ENCODE measurements at places on chromosomes 12 and 14. TPM values are rescaled to one million over a fixed set of nuclear protein-coding genes. Genes with fewer than 3 reads are reported as not detected.

DNA sequence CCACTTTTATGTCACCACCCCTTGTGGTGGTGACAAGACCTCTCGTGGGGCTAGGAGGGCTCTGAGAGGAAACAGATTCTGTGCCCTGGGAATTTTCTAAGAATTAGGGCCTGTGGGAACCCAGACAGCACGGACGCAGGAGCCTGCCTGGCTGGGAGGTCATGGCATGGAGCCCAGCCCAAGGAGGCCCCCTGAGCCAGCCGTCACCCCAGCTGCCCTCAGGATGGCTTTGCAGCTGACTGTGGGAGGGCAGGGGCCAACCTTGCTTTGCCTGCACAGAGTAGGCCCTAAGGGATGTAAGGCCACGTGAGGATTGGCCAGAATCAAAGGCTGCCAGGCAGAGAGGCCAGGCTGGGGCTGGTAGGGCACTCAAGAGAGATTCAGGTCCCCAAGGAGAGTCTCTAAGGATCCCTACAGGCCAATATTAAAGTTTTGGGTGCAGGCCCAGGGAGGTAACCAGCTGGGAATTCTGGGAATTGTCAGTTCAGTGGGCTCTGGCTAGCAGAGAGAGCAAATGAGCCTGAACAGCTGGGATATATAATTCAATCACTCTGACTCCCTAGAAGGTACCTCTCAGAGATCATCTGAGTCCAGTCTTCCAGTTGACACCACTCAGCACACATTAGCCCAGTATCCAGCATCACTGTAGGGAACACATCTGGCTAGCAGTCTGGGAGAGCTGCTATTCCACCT lies 6.4 kb downstream of the LTBP2 start:
- DNase-seq: no peak

DNA sequence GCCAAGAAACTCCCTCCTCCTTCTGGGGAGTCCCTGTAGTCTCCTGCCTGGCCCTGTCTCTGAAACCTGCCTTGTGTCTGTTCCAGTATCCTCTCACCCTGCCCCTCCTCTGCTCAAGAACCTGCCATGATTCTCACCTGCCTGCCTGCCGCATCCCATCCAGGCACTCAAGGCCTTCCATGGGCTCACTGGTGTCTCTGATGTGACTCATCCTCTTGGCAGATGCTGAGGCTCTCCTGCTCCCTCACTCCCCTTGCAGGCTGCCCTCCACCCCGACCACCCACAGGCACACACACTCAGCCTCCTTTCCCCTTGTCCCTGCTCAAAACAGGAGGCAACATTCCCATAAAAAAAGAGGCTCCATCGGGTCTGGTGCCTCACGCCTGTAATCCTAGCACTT lies 5.8 kb upstream of the BEGAIN start:
- no peak for DNase-seq

- DNase-seq: no peak
These were observed 553.7 kb downstream of the FLRT2 start for GRCh38 chr14:86083616-86084015.

GRCh38 chr12:87988534-87988933 lies 40.7 kb downstream of the C12orf50 start:
- no peak for DNase-seq

DNA sequence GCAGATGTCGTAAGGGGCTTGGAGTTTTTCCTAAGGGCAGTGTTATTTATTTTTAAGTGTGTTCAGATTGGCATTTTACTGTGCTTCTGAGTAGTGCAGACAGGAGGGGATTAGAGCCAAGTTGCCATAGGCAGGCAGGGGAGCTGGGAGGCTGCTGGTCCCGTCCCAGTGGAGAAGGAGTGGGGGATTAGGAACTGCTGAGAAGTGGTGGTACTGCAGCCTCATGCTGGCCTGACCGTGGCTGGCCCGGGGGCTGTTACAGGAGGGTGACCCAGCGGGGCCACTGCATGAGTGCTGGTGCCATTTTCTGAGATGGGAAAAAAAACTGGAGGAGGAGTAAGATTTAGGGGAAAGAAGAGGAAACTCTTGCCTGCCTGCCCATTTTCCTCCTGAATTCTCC lies 52.3 kb upstream of the DLK1 start:
- no peak for DNase-seq

DNA sequence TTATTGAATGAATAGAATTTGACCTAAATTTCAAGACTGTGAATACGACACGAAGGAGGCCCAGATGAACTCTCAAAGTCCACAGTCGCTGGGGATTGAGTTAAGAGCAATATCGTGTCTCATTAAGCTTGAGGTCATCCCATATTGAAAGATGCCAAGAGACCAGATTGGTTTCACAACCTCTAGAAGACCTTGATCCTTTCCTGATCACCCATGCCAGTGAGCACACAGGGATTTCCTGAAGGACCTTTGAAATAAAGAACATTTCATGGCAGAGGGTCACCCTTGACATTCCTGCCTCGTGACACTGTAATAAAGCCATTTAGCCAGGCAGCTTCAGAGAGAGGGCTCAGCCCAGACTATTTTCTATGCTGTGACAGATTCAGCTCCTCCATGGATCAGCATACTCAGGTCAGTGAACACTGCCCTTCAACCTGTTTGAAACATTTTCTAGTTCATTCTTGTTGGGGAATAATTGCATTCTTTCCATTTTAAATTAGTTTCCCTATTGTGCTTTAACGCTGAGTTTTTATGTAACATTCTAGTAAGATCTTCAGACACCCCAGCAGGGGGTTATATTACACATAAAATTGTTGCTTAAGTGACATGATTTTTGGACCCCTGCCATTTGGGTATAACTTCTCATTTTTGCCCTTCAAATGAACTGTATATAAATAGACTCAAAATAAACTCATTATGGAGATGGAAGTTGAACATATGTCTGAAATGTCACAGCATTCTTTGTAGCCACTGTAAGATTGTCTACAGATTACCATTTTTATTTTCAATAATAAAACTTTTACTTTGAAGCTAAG lies 213.2 kb downstream of the C12orf50 start:
- DNase-seq: no peak

- DNase-seq: no peak
These were observed 35.3 kb downstream of the TRAFD1 start for GRCh38 chr12:112160611-112161010.

DNA sequence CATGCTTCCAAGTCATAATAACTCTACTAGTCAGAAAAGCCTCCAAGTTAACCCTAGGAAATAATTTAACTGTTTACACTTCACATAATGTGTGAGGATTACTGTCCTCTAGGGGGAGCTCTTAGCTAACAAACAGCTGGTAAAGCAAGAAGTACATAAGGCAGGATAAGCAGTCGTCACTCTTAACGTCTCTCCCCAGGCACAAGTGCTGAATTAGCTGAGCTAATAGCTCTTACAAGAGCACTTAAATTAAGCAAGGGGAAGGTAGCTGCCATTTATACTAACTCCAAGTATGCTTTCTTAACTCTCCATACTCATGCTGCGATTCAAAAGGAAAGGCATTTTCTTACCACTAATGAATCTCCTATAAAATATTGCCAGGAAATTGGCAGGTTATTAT lies 79.3 kb upstream of the TSPAN11 start:
- DNase-seq: no peak

- no peak for DNase-seq
These were observed 424.9 kb upstream of the MGAT4C start for GRCh38 chr12:86681060-86681459.

- no peak for DNase-seq
These were observed 94.6 kb upstream of the PLEKHA5 start for GRCh38 chr12:19034937-19035336.

DNA sequence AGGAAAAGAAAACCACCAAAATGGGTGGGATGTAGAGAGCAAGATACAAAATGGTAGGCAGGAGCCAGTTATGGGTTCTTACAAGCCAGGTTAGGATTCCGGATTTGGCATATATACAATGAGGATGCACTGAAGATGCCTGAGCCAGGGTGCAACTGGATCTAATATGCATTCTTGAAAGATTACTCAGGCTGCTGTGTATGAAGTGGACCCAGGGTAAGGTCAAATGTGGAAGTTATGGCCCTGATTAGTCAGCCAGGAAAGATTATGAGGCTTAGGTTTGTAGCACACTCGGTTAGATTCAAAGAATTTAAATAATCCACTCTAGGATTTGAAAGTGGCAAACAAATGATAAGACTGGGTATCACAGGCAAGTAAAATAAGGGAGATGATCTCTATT lies 1750.7 kb upstream of the FLRT2 start:
- DNase-seq: no peak

DNA sequence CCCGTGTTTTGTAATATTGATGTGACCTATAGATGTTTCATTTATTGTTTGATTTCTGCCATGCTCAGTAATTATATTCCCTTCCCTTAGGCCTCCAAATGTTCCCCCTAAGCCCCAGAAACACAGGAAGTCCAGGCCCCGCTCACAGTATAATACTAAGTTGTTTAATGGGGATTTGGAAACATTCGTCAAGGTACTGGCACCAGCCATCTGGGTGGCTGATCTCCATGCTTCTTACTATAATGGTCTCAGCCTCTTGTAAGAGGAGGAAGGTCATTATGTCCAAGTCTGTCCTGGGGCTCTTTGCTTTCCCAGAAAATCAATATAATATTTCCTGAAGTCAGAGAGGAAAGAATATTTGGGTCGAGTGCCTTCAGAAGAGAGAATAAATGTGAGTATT lies 130.9 kb downstream of the KICS2 start:
- no peak for DNase-seq

- DNase-seq: no peak
These were observed 17.4 kb downstream of the GPRC5D start for GRCh38 chr12:12934556-12934955.

GRCh38 chr14:34571771-34572170 lies 32.3 kb upstream of the EAPP start:
- DNase-seq: no peak

DNA sequence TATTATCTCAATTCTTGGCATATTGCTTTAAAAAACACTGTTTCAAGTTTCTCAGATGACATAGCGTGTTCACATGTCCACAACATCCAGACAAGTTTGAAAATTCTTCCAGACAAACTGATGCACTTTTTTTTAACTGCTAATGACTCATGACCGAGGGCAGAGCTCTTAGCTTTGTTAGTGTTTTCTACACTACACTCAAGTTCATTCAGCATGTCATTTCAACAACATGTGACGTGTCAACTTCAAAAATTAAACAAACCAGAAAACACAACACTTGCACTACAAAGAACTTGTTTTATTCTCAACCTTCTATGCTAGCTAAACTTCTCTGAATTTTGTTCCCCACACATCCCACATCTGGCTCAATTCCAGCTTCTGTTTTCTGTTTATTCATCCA lies 1186.3 kb upstream of the FLRT2 start:
- no peak for DNase-seq

- DNase-seq: no peak
These were observed 58.4 kb downstream of the SLC25A21 start for GRCh38 chr14:37114002-37114401.

GRCh38 chr12:54232790-54233189 lies 44.0 kb upstream of the SMUG1 start:
- no peak for DNase-seq

DNA sequence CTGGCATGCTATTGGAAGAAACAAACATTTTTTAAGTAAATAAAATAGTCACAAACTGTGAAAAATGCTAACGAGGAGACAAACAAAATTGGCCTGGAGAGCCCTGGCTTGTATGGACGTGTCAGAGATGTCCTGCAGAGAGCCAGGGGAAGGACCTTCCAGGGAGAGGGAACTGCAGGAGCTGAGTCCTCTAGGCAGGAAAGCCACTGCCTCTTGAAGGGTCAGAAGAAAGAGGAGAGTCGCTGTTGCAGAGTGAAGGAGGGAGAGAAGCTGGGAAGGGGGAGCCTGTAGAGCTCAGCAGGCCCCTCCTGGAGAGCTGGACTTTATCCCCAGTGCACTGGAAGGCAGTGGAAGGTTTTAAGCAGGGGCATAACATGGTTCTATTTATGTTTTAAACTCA lies 80.3 kb upstream of the PWP1 start:
- no peak for DNase-seq

- no peak for DNase-seq
These were observed 16.0 kb downstream of the AHSA1 start for GRCh38 chr14:77473921-77474320.

GRCh38 chr14:47012533-47013280 lies 361.1 kb upstream of the RPL10L start:
- no peak for DNase-seq

DNA sequence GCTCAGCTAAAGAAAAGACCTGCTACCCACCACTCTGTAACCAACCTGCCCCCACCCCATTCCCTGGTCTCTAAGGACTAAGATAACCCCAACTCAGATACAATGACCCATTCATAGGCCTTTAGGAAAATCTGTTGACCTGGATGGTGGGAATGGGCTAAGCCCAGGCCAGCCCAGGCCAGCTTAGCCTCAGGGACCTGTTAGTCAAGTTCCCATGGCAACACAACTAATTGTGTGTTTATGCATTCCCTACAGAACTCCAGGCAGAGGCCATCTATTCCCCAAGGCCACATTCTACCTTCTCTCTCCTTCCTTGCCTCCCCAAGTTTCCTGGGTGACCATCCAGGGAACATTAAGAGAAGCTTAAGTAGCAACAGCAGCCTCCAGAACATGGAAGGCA lies 16.1 kb upstream of the KRT8 start:
- no peak for DNase-seq

GRCh38 chr12:3272958-3273357 lies 195.8 kb downstream of the TSPAN9 start:
- no peak for DNase-seq

GRCh38 chr12:42758806-42759205 lies 169.3 kb upstream of the PRICKLE1 start:
- no peak for DNase-seq

The IL31 gene
- not detected for total RNA-seq

The MDGA2 gene
- total RNA-seq: not detected

The MYO1H gene
- not detected for total RNA-seq

The OAS1 gene
- total RNA-seq: 30.6 TPM

The E2F7 gene
- 0.95 TPM for total RNA-seq

The SBNO1 gene
- total RNA-seq: 48.6 TPM

The MVK gene
- total RNA-seq: 28.5 TPM

The RDH12 gene
- not detected for total RNA-seq

The ACADS gene
- total RNA-seq: 11.1 TPM

The TSPAN19 gene
- total RNA-seq: not detected

Measured in activated B cell treated with CpG ODN at 0.5 μM for 24 hours (primary cell).